ENCODE measurements at places on chromosomes 16 and 17.
A peak's percentile ranks its signal among the peaks of the same experiment; 100 is the strongest.

- DNase-seq: no peak
Observed at GRCh38 chr17:8413328-8413727, 15.7 kb upstream of the RNF222 start.

DNA sequence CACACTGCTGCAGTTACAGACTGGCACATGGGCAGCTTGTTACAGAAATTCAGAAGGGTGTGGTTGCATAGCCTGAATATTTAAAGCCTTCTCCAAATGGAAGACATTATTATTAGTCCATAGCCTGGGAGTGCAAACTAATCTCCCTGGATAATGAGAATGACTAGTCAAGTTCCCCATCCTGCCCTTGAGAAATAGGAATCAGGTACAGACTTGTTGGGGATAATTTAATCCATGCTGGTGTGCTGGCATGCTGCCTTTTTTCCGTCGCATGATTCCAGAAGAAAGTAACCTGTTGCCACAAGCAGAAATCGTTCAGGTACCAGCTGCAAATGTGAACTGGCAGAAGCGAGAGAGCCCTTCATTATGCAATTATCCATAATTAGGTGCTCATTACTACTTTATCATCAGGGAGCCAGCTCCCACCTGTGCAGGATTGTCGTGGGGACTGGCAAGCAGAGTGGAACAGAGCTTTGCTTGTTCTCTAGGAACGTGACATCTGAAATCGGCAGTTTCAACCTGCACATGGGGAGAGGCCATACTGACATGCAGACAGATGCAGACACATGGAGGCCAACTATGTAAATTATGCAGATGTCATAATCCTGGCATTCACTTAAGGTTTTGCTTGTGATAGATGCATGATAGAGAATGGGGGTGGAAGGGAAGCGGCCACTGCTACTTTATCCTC, 419.4 kb downstream of the PMP22 start:
- peak; percentile 89 for DNase-seq

- no peak for DNase-seq
Observed at GRCh38 chr16:57906382-57907316, 64.3 kb downstream of the CNGB1 start.

DNA sequence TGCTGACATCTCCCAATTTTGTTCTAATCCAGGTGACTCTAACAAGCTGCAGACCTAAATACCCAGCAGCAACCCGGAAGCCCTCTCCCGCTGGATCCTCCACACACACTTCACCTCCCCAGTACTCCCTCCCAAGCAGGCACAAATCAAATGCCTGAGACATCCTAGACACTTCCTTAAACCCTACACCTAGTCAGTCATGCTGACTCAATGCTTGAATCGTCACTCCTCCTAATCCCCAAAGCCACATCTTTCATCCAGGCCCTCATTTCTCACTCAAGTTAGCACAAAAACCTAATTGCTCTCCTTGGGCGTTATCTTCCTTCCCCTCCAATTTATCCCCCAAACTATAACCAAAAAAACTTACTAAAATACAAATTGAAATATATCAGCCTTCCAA, 32.7 kb downstream of the CMC2 start:
- DNase-seq: no peak

- no peak for DNase-seq
Observed at GRCh38 chr17:32298721-32299579, 33.3 kb downstream of the RHBDL3 start.

GRCh38 chr16:15885560-15886001, 2.8 kb downstream of the CEP20 start:
- no peak for DNase-seq

DNA sequence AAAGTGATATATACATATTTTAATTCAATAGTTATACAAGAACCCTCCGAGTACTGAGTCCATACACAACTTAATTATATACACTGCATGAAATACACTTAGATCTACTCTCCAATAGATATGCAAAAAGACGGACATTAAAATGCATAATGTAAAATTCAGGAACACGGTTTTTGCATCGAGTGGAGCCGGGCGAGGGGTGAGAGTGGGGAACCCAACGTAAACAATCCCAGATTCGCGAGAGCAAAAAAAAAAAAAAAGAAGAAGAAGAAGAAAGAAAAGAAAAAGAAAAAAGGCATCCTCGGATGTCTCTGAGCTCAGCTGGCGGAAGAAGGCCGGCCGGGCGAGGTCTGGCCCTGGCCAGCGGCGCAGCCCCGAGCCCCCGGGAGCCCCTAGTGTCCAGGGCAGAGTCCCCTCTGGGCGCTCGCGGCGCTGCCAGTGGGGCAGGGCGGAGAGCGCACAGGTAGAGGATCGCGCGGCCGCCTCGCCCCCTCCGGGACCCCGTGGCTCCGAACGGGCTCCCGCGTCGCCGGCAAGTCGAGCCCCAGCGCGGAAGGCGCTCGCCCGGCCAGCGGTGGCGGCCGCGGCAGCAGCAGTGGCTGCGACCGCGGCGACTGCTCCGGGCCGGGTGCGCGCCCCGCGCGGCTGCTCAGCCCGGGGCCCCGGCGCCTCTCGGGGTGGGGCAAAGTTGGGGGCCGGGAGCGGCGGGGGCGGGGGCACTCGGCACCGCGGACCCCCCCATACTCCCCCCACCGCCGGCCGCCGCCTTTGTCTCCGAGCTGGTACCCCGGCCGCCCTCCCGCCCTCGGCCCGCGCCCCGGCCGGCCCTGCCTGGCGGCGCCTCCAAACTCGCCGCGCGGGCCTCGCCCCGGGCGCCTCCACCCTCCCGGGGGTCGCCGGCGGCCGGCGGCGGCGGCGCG, 9.6 kb upstream of the ZFHX3 start:
- no peak for DNase-seq

- no peak for DNase-seq
Observed at GRCh38 chr16:88026964-88027938, 76.0 kb downstream of the BANP start.

DNA sequence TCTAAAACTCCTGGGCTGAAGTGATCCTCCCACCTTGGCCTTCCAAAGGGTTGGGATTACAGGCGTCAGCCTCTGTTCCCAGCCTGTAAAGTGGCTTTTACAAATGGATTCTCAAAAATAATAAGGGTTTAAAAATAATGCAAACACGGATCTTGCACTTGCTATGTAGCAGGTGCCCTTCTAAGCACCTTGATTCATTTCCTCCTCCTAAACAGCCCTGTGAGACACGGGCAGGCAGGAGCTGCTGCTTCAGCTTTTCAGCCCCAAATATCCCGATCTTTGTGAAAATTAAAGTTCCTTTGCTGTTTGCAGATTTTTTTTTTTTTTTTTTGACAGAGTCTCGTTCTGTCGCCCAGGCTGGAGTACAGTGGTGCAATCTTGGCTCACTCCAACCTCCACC, 31.7 kb downstream of the NAGPA start:
- DNase-seq: no peak

- DNase-seq: no peak
Observed at GRCh38 chr16:50390914-50391716, 22.3 kb upstream of the BRD7 start.

DNA sequence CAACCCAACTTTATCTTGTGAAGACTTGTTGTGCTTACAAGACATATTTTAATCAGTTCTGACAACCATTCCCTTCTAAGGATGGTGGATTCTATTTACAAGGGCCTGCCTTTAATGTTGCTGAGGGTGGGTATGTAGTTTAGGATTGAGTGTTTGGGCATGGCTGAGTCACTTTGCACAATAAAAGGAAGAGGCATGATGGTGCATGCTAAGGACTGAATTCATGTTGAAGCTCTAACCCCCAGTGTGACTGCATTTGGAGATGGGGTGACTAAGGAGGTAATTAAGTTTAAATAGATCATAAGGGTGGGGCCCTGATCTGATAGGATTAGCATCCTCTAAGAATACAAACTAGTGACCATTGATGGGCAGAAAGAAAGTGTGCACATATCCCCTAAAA, 196.1 kb upstream of the HS3ST3A1 start:
- no peak for DNase-seq

DNA sequence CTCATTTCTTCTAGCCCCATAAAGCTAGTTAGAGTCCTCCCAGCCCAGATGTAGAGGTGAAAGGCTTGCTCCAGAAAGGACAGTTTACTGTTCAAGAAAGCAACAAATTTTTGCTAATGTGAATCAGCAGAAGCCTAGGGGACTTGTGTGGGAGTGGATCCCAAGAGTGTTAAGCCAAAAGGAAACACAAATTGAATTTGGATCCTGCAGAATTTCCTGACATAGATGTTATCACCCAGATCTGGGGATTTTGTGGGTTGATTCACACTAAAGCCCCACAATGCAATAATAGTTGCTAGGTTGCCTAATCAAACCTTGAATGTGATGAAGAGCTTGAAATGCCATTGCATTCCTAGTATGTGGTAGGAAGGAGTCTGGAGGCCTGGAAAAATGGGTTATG, 135.2 kb upstream of the HS3ST3A1 start:
- no peak for DNase-seq

- no peak for DNase-seq
Observed at GRCh38 chr17:81334391-81334901, 39.3 kb upstream of the SLC38A10 start.

DNA sequence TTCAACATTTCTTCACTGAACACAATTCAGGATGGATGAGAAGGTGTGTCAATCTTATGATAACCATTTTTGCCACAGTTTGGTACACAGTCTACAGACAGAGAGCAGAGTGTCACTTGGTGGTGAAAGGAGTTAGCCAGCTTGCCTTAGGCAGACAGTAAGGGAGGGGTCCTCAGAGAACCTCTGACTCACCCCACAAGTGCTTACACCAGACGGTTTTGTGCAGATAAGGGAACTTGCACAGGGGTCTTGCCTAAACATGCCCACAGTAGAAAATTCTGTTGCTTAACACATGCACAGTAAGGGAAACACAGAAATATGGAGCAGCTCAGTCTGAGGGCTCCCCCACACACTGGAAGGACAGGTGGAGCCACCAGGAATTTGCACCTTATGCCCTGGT, 204.5 kb upstream of the CDH8 start:
- DNase-seq: no peak

- DNase-seq: no peak
Observed at GRCh38 chr16:9114112-9114511, 22.7 kb downstream of the HAPSTR1 start.

DNA sequence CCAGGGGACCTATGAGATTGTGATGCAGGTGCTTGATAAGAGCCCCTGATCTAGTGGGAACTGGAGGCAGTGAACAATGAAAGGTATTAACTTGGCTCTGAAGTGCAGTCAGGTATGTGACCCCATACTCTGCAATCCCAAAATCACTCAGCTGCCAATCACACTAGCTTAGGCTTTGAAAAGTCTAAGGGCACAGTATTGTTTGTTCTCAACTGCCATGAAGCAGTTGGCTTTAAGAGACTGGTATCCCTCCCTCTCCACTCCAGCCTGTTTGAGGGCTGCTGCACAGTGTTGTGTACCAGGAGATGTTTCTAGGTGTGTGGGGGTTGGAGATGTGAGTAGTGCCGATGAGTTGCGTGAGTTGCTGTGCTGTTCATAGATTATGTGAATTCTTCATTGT, 2.4 kb downstream of the YPEL2 start:
- DNase-seq: no peak

DNA sequence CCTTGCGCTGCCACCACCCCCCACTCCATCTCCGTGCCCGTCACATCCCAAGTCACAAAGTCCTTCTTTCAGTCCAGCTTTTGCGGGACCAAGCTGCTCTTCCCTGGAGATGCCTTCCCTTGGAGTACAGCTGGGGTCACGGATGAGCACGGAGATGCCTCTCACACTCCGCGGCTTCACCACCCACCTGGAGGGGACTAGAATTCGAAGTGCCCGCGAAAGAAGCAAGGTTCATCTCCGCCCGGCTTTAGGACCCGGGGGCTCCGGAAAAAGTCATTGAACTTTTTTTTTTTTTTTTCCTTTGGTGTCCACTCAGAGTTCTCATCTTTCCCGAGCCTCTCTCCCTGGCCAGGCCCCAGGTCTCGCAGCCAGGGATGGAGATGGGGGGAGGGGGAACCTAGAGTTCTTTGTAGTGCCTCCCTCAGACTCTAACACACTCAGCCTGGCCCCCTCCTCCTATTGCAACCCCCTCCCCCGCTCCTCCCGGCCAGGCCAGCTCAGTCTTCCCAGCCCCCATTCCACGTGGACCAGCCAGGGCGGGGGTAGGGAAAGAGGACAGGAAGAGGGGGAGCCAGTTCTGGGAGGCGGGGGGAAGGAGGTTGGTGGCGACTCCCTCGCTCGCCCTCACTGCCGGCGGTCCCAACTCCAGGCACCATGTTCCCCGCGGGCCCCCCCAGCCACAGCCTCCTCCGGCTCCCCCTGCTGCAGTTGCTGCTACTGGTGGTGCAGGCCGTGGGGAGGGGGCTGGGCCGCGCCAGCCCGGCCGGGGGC, at the start of gene FKBP10:
TSS of gene FKBP10 (plus strand) at position 624 of the 771 bp plus-strand sequence. CDS start at position 655, 31 bp downstream.
- DNase-seq: no peak

DNA sequence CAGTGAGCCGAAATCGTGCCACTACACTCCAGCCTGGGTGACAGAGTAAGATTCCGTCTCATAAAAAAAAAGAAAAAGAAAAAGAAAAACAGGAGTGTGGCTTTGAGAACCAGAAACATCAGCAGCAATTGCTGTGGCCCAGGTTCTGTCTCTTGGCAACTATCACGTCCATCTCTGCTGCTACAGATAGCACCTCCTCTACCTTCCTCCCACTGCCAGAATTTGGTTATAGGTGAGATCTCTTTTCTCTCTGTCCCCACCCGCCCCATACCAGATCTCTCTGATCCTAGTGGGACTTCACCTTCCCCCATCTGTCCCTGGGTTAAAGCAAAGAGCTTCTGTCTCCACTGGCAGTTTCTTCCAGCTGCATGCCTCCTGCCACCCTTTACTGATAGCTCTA, 3.1 kb downstream of the TLCD2 start:
- no peak for DNase-seq

- no peak for DNase-seq
Observed at GRCh38 chr16:19003935-19004334, 20.2 kb downstream of the TMC7 start.

GRCh38 chr17:855569-855968, 73.4 kb downstream of the MRM3 start:
- no peak for DNase-seq

DNA sequence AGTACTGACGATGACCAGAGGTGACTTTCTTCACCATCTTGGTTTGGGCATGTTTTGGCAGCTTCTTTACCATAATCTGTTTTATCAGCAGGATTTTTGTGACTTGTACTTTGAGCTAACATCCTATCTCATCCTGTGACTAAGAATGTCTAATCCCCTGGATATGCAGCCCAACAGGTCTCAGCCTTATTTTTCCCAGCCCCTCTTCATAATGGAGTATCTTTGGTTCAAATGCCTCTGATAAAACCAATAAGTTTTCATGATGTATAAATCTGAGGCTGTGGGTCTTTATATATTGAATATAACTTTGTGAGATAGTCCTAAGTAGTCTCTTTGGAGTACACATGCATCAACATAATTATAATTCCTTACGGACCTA, 186.9 kb upstream of the WSB1 start:
- DNase-seq: no peak

- DNase-seq: no peak
Observed at GRCh38 chr16:56614549-56614991, 6.2 kb downstream of the MT2A start.

DNA sequence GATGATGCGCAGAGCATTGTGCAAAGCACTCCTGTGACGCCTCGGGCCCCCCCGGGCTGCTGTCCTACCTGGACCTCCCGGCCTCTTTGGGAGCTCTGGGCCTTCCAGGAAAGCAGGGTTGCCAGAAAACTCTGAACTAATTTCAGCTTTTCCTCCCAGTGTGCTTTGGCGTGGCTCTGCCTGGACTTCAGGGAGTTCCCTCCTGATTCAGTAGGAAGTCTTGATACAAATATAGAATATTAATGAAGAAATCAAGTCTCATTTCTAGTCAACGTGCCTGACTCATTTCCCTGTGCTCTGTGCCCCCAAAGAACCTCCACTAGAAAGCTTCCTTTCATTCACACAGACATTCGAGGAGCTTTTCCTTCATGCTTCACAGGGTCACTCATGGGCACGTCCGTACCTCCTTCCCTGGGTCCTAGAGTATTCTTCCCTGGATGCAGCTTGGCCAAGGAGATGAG, 84.0 kb upstream of the NOL11 start:
- no peak for DNase-seq

All from NCI-H1048 (cell line).